ENCODE measurements at places on chromosomes 11 and 22.

GRCh38 chr22:30866216-30866615 lies 102.4 kb downstream of the MORC2 start:
- DNase-seq, result no peak

DNA sequence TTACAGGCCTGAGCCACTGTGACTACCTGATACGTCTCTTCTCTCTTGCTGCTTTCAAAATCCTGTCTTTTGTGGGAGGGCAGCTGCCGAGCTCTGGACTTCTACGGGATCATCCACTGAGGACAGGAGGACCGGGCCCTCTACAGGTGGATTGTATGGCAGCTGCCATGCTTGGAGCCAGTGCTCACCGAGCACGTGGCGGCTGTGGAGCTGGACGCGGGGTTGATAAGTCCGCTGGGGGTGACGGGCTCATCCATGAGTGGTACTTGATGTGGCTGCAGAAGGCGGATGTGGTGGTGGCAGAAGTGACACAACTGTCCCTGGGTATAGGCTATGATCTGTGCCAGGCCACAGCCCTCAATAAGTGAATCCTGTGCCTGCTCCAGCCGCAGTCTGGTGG lies 1.8 kb upstream of the CYP2D6 start:
- no peak for DNase-seq

DNA sequence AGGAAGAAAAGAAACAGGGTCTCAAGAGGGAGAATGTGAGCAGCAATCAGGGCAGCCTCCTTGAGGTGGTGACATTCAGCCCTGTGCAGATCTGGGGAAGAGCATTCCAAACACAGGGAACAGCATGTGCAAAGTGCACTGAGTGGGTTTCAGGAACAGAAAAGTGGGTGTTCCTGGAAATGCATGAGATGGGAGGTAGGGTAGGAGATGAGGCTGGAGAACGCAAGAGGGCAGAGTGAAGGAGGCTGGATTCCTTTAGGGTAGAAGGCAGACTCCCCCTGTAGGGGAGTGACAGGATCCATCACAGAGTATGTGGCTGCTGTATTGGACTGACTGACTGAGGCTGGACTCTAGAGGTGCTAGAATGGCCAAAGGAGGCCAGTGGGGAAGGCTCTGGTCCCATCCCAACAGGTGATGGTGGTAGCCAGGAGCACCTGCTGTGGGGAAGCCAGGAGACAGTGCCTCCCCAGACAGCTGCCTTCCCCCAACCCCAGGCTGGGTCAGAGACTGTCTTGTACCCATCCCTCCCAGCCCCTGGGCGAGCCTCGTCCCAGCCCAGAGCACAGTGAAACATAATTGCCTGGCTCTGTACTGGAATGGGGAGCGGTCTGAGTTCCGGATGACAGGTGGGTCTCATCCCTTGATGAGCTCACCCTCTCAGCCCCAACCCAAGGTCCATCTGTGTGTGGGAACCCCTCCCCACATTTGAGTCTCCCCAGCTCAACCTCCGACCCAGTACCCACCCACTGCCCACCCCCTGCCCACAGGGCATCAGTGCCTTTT lies 419.4 kb downstream of the MN1 start:
- no peak for DNase-seq

DNA sequence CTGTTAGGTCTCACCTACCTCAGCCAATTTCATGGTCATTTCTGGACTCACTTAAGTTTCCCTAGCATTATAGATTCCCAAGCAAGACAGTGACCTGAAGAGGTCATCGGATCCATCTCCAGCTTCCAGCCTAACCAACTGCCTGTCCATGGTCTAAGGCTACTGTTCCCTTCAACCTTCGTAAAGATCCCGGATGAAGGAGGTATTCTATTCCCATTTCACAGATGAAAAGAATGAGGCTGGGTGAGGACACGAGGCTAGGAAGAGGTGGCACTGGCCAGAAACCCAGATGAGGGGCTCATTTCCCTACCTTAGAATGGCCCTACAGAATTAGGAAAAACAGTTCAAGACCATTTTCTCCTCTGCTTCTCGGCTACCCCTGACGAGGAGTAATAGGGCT lies 31.3 kb upstream of the DRD2 start:
- DNase-seq, result no peak

- no peak for DNase-seq
These were observed 865.3 kb downstream of the TBC1D22A start for GRCh38 chr22:47627556-47628253.

DNA sequence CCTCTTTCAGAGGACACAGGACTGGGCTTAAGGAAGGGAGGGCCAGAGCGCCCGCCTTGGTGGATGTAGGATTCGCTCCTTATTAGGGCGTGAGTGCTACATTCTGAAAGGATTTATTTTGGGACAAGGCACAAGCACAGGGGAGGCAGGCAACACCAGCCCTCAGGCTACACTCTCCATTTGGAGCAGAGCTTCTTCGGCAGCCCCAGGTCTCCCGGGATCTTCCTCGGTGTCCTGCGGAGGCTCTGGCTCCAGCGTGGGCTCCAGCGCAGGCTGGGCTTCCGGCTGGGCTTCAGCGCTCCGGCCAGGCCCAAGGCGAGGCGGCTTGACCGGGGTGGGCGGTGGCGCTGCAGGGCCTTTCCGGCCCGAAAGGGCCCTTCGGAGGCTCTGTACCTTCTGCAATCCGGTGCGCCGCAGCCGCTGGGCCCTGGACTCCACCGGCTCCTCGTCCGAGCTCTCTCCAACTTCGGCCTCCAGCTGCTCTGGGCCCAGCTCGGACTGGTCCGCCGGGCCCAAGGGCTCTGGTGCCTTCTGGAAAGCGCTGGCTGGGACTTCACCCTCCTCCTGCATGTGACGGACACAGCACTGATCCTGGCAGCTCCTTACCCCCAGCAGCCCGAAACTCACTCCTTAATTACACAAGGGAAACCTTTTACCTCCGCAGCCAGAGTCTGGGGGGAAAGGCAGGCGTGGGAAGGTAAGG lies 1.1 kb downstream of the CAVIN3 start:
- no peak for DNase-seq

DNA sequence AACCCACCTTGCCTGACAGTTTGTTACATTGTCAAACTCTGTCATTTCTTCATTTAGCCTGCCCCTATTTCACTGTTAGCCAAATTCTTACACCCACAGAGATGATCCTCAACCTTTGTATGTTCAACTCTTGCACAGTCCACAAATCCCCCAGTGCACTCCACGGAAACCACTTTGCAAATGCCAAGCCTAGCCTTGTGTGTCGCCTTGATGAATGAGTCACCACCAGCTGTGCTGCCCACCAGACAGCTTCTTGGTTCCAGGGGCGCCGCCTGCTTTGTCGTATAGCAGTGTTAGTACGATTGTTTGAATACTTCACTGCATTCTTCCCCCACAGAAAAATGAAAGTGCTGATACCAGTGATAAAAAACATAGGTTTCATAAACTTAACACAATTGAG lies 686.3 kb downstream of the NTM start:
- no peak for DNase-seq

GRCh38 chr11:115922876-115923275 lies 418.7 kb upstream of the CADM1 start:
- DNase-seq, result no peak

GRCh38 chr11:70572974-70573260 lies 174.6 kb downstream of the CTTN start:
- DNase-seq, result no peak

- DNase-seq, result no peak
These were observed 65.5 kb upstream of the TCF20 start for GRCh38 chr22:42335839-42336378.

DNA sequence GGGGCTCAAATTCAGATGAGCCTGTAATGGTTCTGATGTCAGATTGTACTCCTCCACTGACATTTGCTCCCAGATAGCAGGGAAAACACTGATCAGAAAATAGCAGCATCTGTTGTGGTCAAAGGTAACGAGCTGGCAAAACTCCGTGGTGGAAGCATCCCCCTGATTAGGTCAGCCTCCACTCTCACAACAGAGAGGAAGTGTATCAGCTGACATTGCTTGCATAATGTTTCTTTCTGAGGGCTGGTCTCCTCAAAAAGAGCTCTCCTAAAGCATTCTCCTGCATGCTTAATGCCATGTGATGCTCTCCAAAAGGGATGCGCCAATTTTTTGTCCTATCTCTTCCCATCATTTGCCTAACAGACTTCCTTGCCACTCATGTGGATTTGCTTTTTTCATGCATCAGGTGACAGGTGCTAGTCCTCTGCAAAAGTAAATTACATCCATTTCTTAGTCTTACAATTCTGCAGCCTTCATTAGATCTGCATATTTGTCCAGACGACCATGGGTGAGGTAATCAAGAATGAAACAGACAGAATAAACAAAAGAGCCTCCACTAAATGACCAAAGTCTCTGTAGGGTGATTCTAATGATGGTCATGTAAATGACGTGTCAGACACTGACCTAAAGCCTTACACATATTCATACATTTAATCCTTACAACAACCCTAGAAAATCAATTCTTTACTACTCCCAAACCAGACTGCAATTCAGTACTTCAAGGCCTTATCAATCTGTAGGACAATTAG lies 6.4 kb upstream of the TENM4 start:
- DNase-seq, result no peak

DNA sequence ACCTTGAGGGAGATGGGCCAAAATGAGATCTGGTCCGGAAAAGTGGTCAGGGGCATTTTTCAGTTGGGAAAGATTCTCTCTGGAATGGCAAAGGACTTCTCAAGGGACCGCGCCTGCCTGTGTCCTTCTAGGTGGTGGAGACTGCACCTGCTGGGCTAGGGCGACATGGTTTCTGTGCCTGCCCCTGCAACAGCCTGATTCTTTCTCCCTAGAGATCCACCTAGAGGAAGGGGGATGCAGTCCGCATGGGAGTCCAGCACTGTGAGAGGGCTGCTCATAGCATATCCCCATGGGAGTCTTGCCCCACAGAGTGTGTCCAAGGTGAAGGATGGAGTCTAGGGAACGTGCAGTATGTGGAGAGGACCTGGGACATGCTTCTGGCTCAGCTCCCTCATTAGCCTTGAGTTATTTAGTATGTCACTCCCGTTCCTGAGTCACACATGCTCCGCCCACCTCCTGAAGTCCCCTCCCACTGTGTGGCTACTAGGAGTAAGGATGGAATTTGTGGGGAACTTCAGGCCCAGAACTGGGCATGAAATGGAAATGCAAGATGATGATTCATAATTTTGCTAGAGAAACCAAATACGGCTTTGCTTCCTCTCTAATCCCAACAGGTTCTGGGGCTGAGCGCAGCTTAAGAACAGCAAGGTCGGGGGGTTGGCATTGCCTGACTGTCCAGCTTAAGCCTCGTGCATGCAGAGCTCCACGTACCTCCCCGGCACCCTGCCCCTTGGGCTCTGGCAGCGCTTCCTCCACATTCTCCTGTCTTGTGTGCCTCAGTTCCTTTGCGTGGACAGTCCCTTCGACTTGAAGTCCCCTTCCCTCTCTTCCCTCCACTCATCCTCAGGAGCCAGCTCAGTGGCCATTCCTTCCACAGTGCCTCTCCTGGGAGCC lies 35.0 kb downstream of the GRIK4 start:
- no peak for DNase-seq

GRCh38 chr22:47872761-47873535 lies 1110.5 kb downstream of the TBC1D22A start:
- no peak for DNase-seq

GRCh38 chr22:40007853-40008710 lies 13.3 kb downstream of the FAM83F start:
- peak; percentile 82 for DNase-seq

DNA sequence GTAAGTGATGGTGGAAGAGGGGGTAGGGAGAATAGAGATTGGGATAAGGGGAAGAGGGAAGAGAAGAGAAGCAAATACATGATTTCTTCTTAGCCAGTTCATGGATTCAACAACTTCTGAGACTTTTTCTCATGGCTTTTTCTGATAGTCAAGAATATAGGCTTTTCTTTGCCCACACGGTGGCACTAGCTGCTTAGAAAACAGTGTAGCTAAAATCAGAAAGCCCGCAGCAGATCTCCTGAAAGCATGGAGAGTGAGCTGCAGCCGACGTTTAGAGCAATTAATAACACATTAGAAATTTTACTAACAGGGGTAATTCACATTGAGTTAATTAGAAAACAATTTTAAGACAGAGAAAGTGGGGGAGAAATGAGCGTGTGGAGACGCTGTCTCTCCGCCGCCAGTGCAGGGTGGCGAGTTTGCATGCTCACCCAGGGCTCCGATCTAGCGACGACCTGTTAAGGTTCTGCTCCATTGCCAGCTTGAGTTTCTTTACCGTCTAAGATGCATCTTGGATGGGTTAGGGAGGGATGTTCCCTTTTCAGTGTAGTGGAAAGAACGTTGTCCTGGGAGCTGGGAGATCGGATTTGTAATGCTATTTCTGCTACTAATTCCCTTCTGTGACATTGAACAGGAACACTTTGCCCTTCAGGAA lies 3.3 kb upstream of the RAG1 start:
- peak; percentile 54 for DNase-seq

DNA sequence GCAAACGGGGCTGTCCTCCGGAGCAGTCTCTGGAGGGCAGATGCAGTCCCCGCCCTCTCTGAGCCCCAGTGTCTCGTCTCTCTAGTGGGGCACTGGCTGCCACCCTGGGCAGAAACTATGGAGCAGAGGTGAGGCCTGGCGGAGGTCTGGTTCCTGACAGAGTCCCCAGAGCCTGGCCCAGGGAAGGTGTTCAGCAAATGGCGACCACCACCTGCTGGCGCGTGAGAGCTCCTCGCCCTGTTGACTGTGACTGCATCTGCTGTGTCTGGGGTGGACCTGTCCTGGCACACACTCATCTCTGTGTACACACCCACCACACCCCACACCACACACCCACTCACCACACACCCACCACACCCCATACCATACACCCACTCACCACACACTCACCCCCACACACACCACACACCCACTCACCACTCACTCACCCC lies 18.3 kb upstream of the TTLL12 start:
- no peak for DNase-seq

GRCh38 chr11:107770551-107770951 lies 58.7 kb upstream of the SLN start:
- DNase-seq, result no peak

DNA sequence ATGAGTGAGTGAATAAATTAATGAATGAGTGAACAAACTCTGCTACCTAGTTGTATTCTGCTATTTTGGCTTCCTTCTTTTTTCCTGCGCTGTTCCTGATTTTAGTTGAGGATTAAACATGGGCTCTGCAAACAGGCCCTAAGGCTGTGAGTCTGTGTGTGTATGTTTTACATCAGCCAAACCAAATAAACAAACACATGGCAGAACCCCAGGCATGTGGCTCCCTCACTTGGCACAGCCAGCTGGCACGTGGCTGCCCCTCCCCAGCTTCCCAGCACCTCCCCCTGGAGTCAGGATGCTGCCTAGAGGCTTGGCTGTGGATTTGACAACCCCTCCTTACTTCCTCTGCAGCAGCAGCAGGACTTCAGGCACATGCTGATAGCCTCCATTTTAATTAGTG lies 593.2 kb downstream of the INSC start:
- no peak for DNase-seq
